ENCODE measurements at places on chromosomes 16 and 17.

DNA sequence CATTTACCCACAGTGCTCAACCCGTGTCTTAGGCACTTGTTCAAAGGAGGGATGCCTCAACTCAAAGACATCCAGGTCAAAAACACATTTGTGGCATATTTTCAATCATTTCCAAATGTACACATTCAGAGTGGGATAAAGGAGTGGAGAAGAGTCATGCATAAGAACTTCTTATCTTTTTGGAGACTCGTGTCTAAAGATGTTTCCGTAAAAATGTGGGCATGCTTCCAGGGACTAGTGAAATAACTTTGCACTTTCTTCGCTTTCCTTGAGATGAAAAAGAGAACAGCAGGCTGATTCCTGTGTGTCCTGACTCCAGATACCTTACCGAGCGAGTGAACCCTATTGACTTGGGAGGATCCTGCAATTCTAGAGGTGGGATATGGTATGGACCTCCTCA lies 256.6 kb upstream of the KCNJ16 start:
- DNase-seq, result no peak

- DNase-seq, result peak; percentile 24
Measured at GRCh38 chr17:18025241-18025944, 13.6 kb downstream of the ATPAF2 start.

GRCh38 chr16:82481455-82481854 lies 145.3 kb upstream of the CDH13 start:
- DNase-seq, result no peak

DNA sequence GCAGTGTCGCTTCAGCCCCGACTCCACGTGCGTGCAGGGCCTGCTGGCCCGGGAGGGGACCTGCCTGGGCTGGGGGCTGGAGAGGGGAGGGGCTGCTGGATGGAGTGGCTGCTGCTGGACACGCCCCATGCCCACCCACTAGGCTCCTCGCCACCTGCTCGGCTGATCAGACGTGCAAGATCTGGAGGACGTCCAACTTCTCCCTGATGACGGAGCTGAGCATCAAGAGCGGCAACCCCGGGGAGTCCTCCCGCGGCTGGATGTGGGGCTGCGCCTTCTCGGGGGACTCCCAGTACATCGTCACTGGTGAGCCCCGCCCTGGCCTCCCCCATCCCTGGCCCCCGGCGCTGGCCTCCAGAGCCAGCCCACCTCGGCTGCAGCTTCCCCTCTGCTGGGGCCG lies 2.4 kb downstream of the BRICD5 start:
- DNase-seq, result no peak

DNA sequence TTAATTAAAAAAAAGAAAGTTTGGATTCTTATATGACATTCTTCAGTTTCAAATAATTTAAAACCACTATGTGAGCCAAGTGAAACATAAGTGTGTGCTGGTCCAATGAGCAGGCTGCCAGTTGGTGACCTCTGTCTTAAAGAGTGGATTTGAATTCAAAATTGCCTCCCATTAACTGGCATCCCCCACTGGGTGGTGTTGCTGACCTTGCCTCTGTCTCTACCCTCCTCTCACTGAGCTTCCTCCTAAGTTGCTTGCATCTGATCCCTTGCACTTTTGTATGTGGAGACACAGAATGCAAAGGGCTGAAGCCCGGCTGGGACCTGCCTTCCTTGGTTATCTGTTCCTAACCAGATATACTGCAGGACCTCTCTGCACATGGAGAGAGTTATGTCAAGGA lies 160.6 kb downstream of the CYLD start:
- no peak for DNase-seq

- no peak for DNase-seq
Measured at GRCh38 chr17:16456742-16457316, 35.2 kb downstream of the LRRC75A start.

DNA sequence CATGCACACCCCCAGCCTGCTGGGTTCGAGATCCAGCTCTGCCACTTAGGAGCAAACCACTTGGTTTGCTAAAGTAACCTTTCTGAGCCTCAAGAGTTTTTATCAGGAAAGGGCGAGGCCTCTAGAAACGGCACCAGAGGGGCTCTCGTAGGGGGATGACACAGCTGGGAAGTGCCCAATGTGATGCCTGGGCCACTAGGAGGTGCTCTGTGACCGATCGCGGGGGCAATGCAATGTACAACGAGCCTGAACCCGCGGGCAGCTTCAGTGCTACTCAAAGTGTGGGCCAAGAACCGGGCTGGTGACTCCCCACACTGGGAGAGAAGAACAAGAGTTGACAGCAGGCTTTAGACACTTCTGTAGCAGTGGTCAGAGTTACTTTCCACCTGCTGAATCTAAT lies 9.4 kb downstream of the C16orf89 start:
- DNase-seq, result no peak

GRCh38 chr17:12320286-12320685 lies 299.6 kb downstream of the MAP2K4 start:
- DNase-seq, result no peak

GRCh38 chr17:50440172-50440837 lies 14.3 kb downstream of the ACSF2 start:
- no peak for DNase-seq

GRCh38 chr17:34374457-34374856 lies 11.4 kb upstream of the CCL1 start:
- no peak for DNase-seq

DNA sequence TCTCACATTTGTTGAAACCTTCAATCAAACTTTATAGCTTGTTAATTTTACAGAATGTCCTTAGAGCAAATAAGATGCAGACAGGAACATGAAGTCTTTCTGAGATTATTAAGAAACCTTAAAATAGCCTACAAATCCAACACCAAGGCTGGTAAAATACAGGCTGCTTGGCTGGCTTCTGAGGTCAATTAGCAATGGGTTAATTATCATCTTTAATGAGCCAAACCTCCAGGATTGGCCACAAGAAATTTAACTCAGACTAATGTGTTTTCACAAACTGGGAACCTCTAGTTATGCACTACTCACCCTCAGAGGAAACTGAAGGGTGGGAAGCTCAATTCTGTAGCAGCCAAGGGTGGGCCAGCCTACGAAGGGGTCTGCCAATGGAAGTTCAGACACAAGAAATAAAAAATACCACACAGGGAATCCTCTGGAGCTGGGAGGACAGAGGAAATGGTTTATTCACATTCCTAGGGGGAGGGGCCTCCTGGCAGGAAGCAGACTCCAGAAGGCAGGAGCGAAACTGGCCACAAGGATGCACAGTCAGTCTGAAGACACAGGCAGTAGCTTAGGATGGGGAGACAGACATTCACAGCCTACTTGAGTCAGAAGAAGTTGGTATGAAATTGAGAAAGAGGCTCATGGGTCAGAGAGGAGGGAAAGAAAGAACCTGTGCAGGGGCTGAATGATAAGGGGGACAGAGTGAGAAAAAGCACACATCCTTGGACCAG lies 36.1 kb downstream of the HIC1 start:
- DNase-seq, result peak; percentile 89

DNA sequence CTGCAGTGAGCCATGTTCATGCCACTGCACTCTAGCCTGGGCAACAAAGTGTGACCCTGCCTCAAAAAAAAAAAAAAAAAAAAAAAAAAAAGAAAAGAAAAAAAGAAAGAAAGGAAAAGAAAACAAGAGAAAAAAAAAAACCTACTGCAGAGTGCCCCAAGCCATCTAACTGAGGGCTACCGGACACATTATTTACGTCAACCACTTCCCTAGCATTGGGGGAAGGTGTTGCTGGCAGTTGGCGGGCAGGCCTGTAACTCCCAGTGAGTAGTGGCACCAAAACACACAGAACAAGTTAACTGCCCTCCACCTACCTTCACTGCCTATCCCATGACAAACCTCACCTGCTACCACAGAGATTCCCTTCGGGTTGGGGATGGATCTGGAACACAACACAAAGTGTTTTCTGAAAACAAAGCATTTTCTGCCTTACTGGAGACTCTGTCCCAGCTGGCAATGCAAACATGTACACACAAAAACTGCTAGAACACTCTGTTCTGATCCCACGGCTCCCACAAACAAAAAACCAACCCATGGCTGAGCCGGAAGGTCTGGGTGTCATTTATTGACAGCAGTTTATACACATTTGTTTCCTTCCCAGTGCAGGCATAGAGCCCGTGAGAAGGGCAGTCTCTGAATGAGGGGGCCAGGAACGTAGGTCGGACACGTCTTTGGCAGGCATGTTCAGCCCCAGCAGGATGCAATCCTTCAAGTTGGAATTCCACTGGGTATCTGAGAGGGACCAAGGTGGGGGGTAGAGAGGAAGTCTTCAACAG lies 11.0 kb downstream of the PHB1 start:
- DNase-seq, result no peak

GRCh38 chr17:8941980-8942622 lies 23.4 kb downstream of the PIK3R5 start:
- no peak for DNase-seq

- no peak for DNase-seq
Measured at GRCh38 chr17:75983501-75984181, 4.6 kb downstream of the TEN1 start.

DNA sequence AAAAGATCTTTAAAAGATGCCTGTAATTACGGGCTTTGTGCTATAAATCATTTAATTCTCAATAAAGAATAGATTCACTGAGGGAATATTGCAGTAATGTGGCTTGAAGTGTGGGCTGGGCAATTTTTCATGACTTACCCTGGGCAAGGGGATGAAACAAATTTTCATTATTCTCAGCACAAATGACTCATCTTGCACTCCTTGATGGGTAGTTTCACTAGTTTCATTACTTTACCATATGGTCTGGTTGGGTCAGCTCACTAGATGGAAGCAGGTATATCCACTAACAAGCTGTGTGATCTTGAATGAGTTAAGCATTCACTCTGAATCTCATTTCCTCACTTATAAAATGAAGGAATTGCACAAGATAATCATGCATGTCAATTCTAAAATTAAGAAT lies 234.3 kb downstream of the ABCC12 start:
- DNase-seq, result no peak

GRCh38 chr17:7004398-7005253 lies 7.8 kb upstream of the RNASEK start:
- no peak for DNase-seq

DNA sequence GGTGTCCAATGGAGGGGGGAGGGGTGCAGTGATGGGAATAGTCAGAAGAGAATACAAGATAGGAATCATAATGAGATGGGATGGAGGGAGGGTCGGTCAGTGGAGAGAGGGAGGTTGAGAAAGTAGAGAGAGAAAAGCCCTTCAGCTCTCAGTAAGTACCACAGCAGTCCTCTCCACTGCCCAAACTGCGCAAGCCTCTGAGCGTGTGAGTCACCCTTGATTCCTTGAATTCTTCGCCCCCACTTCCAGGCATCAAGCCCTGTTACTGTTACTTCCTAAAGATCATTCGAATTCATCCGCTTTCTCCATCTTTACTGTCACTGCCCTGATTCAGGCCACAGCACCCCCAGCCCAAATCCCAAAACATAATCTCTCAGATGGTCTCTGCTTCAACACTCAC lies 2.5 kb downstream of the GUCY2D start:
- peak; percentile 31 for DNase-seq

- no peak for DNase-seq
Measured at GRCh38 chr16:89118361-89119165, 24.9 kb downstream of the ACSF3 start.

GRCh38 chr16:79154086-79154485 lies 446.5 kb downstream of the MAF start:
- DNase-seq, result no peak

DNA sequence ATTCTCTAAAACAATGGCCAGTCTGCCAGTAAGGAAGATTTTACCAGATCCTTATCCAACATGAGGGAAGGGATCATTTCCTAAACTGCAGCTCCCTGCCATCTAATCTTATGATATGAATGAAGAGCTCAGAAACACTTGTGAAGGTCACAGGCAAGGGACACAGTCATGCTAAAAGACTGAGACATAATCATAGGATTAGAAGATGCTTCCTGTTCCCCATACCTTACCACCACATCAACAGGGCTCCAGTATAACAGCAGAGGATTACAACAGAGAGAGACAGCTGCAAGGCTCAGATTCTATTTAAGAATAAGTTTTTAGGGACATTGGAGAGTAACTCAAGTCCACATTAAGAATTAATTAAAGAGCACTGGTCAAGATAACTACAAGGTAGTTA lies 93.3 kb downstream of the BRIP1 start:
- no peak for DNase-seq

GRCh38 chr16:57277586-57277985 lies 6.9 kb downstream of the PLLP start:
- no peak for DNase-seq
